ENCODE measurements at places on chromosomes 3 and 15.

GRCh38 chr3:24639481-24640329, 145.1 kb upstream of the THRB start:
- no peak for DNase-seq

- no peak for DNase-seq
These were observed 16.9 kb upstream of the RAB7A start for GRCh38 chr3:128709038-128709437.

GRCh38 chr3:115790759-115791158, 167.4 kb downstream of the GAP43 start:
- no peak for DNase-seq

DNA sequence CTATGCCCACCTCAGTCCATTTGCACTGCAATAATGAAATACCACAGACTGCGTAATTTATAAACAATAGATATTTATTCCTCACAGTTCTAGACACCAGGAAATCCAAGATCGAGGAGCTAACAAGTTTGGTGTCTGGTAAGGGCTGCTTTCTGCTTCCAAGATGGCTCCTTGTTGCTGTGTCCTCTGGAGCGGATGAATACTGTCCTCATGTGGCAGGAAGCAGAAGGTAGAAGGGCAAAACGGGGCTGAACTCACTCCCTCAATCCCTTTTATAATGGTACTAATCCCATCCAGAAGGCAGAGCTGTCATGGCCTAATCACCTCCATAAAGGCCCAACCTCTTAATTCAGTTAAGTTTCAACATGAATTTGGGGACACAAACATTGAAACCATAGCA, 75.3 kb downstream of the P2RY1 start:
- no peak for DNase-seq

All from lung (tissue), 17 donors.